ENCODE measurements at places on chromosomes 5 and 9.

DNA sequence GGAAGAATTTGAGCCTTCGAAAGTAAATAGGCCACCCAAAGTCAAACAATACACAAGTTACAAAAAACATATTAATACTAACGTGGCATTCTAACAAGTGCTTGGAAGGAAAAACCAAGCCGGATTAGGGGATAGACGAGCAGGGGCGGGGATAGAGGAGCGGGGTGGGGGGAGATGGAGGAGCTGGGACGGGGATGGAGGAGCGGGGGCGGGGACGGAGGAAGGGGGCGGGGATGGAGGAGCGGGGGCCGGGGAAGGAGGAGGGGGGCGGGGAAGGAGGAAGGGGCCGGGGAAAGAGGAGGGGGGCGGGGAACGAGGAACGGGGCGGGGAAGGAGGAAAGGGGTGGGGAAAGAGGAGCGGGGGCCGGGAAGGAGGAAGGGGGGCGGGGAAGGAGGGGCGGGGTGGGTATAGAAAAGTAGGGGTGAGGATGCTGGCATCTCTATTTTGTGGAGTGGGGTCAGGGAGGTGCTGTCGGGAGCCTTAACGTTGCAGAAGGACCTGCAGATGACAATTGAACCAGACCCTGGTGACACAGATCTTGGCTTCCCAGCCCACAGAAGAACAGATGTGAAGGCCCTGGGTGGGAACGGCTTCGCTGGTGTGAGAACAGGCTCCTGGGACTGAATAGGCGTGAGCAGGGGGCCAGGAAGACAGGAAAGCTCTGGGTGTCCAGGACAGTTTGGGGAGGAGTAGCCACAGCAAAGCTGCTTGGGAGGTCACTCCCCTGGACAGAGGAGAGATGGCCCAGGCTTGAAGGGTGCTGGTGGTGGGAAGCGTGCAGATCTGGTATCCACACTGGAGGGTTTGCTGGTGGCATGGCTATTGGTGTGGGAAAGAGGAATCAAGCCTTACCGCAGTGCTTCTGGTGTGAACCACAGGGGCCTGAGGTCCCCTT lies 233.3 kb upstream of the DAP start:
- DNase-seq: no peak

DNA sequence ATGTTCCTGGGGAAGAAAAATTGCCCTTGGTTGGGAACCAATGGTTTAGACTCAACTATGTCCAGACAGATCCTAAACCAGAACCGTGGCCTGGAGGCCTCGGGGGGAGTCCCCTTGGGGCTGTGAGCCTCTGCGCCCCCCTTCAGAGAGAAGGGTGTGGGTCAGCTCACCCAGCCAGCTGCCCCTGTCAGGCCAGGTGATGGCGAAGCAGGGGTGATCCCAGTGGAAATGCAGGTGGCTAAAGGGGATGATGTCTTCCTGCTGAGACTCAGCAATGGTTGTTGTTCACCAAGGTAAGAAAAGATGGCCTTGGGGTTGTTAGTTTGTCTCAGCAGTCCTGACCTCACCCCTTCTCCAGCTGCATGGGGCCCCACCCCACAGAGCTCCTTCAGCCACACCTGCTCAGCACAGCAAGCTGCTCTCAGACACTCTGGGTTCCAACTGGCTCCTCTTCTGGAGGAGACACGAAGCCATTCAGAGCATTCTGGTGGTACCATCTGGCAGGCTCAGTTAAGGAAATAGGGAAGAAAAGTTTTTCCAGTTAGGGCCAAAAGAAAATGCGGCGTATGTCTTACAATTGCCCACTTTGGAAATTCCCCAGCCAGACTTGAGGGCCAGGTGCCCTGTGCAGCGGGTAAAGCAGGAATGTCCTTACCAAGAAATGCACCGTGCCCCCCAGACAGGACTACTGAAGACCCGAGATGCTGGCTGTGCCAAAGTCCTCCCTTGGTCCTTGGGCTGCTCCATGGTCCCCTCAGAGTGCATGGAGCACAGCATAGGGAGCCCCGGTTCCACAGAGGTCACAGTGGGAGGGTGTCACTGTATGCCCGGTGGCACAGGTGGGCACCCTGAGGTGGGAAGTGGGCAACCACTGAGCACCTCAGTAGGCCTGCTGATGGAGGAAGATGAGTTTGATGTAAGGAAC lies 90.2 kb downstream of the NSUN2 start:
- DNase-seq: no peak

GRCh38 chr9:34628656-34629490 lies at the start of gene ARID3C:
Gene ARID3C, minus strand, starts transcription at chr9:34629066. Its CDS starts 1,052 bp downstream, at chr9:34628014.
- no peak for DNase-seq

- no peak for DNase-seq
These were observed 7.7 kb downstream of the HNRNPK start for GRCh38 chr9:83972286-83972685.

- DNase-seq: no peak
These were observed 135.4 kb downstream of the ISL1 start for GRCh38 chr5:51518607-51519006.

GRCh38 chr9:74570879-74571512 lies 73.9 kb downstream of the RORB start:
- no peak for DNase-seq

DNA sequence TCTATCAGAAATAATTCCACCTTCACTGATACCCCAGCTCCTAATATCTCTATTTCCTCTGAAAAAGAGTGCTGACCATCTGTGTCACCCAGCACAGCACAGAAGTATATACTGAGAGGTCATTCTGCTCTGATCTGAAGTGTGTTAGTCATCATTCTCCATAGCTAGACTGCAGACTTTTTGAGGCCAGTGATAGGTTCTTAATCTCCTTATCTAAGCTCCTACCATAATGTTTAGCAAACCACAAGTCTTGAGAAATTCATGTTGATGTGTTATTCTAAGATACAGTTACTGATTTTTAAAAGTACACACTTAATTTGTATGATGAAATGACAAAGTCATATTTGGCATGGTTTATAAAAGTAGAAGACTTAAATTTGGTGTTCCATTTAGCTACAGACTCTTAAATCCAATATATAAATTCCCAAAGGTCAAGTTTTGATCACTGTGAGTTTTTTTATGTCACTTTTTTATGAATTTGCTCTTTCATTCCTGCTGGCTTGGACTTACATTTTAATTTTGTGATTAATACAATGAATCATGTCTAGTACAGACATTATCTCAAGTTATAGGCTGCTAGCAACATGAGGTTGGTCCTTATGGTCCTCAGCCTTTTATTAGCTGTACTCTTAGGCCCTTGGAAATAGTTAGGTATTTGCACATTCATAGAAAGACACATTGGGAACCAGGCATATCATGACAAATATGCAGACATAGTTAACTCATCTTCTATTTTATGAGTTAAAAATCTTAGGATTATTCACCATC lies 380.8 kb downstream of the EBF1 start:
- no peak for DNase-seq

- DNase-seq: no peak
These were observed 67.5 kb upstream of the TLR4 start for GRCh38 chr9:117636681-117637080.

GRCh38 chr5:54719384-54720283 lies 202.1 kb downstream of the SNX18 start:
- no peak for DNase-seq

DNA sequence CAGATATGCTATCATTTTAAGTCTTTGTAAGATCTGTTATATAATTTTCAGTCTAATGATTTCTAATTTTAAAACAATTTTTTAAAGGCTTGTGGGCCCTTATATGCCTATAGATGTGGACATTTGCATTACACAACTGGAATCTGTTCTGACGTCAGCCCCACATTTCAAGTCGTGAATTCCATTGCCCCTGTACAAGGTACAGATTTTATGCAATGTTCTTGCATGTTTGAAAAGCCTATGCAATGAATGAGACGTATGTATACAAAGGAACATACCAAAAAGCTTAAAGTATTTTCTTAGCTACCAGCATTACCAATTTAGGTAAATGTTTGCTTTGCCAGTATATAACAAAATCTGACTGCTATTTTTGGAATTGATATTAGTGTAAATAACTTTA lies 77.2 kb downstream of the ITGA1 start:
- DNase-seq: no peak

DNA sequence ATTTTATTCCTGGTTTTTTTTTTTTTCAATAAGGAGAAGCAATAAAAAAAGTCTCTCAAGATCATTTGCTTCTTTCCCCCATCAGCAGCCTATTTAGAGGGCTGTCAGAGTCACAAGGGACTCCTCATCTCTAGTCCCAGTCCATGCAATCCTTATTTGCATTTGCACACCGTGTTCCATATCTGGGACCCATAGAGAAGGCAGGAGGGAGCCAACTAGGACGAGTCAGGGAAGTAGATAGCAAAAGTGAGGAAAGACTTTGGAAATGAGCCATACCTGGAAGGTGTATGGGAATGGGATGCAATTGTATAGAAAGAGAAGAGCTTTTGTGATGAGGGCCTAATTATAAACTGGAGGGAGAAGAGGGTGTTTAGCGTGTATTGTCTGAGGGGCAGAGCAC lies 160.0 kb downstream of the PIK3R1 start:
- DNase-seq: no peak

- no peak for DNase-seq
These were observed 29.1 kb upstream of the TCF7 start for GRCh38 chr5:134085411-134085810.

DNA sequence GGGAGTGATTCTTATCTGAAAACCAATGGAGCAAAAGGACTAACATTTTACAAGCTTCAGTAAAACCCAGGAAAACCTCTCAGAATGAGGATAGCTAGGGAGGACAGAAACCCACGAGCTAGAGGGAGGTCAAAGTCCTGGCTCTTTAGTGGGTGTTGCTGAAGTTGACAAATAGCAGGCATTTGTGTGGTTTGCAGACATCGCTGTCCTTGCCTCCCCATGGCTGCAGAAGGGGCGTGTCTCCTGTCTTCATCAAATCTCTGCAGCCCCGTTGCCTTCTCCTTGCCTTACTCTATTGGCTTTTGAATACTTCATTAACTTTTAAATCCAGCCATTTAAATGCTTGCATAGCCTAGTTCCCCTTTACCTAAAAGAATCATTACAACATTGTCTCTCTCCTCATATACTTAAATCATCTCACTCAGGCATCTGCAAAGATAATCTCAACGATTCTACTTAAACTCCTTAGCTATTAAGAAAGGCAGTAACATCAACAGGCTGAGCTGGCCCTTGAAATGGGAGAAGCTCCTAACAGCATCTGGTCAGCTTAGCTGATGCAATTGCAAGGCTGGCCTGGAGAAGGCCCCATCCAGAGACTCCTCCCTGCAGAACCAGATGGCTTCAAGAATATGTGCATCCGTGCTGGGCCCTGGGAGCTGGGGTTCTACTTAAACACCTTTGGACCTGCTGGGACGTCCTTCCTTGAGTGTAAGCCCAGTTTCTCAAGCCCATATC lies 152.8 kb upstream of the TAS2R1 start:
- no peak for DNase-seq

DNA sequence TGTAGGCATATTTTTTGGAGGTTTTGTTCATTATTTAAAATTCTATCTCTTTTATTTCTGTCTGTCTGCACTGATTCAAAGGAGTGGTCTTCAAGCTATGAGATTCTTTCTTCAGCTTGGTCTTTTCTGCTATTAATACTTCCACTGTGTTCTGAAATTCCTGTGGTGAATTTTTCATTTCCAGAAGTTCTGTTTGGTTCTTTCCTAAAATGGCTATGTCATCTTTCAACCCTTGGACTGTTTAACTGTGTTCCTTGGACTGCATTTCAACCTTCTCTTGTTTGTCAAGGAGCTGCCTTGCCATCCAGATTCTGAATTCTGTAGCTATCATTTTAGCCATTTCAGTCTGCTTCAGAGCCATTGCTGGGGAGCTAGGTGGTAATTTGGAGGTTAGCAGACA lies 76.3 kb downstream of the CERT1 start:
- DNase-seq: no peak

DNA sequence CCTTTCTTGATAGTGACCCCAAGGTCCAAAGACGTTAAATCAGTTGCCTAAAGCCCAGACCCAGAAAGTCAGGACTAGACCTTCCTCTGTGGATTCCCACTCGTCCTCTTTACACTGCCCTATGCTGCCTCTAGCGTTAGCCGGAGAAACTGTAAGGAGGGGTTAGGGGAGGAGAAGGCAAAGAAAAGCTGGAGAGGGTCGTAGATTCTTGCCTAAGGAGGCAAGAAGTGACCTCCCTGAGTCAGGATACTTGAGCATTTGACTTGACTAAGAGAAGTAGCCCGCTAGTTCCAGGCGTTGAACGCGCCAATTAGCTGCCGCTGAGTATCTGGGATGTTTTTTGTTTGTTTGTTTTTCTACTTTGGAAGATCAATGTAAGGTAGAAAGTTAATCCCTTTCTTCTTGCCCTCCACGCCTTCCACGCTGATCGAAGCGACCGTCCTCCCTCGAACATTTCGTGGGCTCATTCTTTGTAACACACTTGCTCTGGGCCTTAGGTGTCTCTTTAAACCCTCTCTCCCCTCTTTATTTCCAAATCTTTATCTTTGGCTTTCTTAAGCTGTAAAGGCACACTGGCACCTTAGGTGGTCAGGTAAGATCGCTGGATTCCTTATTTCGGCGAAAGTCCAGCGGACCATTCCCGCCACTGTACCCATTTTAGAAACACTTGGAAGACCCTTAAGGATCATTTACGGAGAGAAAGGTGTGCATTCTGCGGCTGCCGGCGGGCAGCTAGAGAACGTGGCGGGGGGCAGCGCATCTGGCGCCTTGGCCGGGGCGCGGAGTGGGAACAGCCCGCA lies 5.1 kb upstream of the RGMB start:
- no peak for DNase-seq

GRCh38 chr5:149621415-149622098 lies 40.3 kb downstream of the ARHGEF37 start:
- DNase-seq: no peak

DNA sequence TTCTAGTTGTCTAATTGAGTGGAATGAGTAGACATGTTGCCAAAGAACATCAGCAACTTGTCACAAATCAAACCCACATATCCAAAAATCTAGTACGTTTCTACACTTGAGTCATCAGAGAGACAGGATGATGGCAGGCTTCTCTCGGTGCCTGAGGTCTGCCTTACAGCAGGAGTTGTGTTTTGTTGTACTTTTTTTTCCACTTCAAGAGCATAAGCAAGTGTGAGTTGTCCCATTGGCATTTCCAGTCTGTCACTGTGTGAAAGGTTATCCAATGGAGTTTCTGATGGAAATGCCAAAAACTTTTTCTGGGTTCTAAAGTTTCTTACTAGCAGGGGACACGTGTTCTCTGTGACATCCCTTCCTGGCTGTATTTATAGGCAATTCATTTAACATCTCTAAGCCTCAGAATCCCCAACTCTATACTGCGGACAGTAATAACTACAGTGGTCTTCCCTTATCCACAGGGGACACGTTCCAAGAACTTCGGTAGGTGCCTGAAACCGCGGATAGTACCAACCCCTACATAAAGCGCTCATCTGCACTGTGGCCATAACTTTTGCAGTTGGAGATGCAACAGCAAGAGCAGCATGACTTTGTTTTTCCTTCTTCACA lies 246.5 kb downstream of the SYK start:
- DNase-seq: no peak

- no peak for DNase-seq
These were observed 28.7 kb upstream of the SNX24 start for GRCh38 chr5:122816756-122817155.

GRCh38 chr9:126514037-126514821 lies 99.5 kb upstream of the LMX1B start:
- DNase-seq: no peak

- DNase-seq: no peak
These were observed 152.1 kb downstream of the FSTL4 start for GRCh38 chr5:133460172-133460758.

- DNase-seq: no peak
These were observed 1.2 kb upstream of the RLN2 start for GRCh38 chr9:5305741-5306140.

GRCh38 chr5:34728236-34728635 lies 72.1 kb downstream of the RAI14 start:
- DNase-seq: no peak

GRCh38 chr5:40022057-40022456 lies 597.3 kb upstream of the DAB2 start:
- no peak for DNase-seq

- no peak for DNase-seq
These were observed 5.7 kb downstream of the RAPGEF1 start for GRCh38 chr9:131734165-131734610.

Measured in GOT3 (cell line).